ENCODE measurements at places on chromosomes 6 and 20.

GRCh38 chr6:45275358-45275757 lies 52.8 kb upstream of the RUNX2 start:
- H3K4me1 ChIP-seq, result no peaks in the 10 kb centered on the region
- H3K4me3 ChIP-seq, result no peak overlapping the region
- DNase-seq, result no peak
- H3K27ac ChIP-seq, result no peak overlapping the region
- H3K27me3 ChIP-seq, result no peaks in the 10 kb centered on the region
- no peaks in the 10 kb centered on the region for H3K36me3 ChIP-seq

DNA sequence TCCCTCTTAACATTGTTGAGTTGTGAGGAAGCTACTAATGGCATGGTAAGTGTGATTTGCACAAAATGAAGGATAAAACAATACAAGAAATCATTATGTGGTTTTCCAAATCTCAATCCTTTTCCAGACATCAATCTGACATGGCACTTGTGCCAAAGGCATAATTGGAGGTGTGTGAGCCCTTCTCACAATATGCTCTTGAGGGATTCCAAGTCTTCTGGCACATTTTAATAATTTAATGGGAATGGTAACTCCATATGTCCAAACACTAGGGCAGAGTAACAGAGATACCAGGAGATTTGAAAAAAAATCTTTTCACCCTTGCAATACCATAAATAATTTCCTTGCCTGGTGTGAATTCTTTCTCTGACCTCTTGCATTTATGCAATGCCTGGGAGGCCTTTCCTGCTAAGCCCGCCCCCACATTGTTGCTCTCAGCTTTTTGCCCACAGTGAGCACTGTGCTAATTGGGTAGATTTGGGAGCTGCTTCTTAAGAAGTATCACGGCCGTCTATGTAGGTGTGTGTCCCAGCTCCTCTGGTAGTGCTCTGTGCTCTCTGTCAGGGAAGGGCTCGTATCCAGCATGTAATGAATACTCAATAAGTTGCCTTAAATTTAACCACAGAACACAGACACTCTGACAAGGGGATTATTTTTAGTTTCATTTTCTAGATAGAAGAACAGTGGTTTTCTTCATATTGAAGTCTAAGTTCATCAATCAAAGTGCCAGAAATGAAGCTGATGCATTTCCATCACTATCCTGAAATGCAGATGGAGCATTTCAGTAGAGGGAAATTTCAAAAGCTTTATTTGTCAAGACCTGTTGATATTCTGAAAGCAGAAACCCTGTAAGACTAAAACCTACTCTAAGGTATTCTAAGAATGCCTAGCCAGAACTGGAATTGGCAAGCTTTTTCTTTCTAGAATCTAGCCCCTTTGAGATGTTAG lies 54.4 kb upstream of the CEP85L start:
- peaks cover 18% of the 10 kb centered on the region for H3K4me1 ChIP-seq
- H3K27me3 ChIP-seq, result no peaks in the 10 kb centered on the region
- DNase-seq, result peak; percentile 41
- H3K27ac ChIP-seq, result peak overlapping the region; percentile 38
- H3K36me3 ChIP-seq, result no peaks in the 10 kb centered on the region
- peak overlapping the region; percentile 7 for H3K4me3 ChIP-seq

- no peak overlapping the region for H3K4me3 ChIP-seq
- H3K27ac ChIP-seq, result peak overlapping the region; percentile 40
- no peak for DNase-seq
- H3K27me3 ChIP-seq, result no peaks in the 10 kb centered on the region
- H3K36me3 ChIP-seq, result no peaks in the 10 kb centered on the region
- peaks cover 3% of the 10 kb centered on the region for H3K4me1 ChIP-seq
Measured at GRCh38 chr6:24630856-24631505, 15.0 kb downstream of the KIAA0319 start.

GRCh38 chr20:48725555-48725991 lies 102.2 kb downstream of the PREX1 start:
- H3K4me3 ChIP-seq, result no peak overlapping the region
- H3K27me3 ChIP-seq, result no peaks in the 10 kb centered on the region
- H3K27ac ChIP-seq, result no peak overlapping the region
- no peaks in the 10 kb centered on the region for H3K36me3 ChIP-seq
- DNase-seq, result no peak

GRCh38 chr6:1527073-1527457 lies 82.7 kb upstream of the FOXC1 start:
- no peaks in the 10 kb centered on the region for H3K36me3 ChIP-seq
- no peak overlapping the region for H3K27ac ChIP-seq
- H3K4me3 ChIP-seq, result no peak overlapping the region
- H3K27me3 ChIP-seq, result no peaks in the 10 kb centered on the region
- no peak for DNase-seq
- peaks cover 10% of the 10 kb centered on the region for H3K4me1 ChIP-seq

DNA sequence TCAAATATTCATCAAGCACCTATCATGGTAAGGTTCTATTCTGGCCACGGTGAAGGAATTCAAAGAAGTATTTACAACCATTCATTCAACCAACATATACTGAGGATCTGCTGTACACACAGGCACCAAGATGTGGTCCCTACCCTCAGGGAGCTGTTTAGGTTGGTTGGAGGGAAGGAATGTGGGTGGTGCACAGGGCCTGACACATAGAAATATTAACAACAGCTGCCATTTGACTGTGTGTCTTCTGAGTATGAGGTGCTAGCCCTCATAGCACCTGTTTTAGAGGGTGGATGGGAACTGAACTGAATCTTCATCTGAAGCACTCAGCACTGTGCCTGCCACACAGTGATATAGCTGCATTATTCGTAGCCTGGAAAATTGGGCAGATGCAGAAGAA lies 7.3 kb downstream of the SNPH start:
- DNase-seq, result no peak
- no peaks in the 10 kb centered on the region for H3K4me1 ChIP-seq
- no peak overlapping the region for H3K4me3 ChIP-seq
- H3K27me3 ChIP-seq, result peaks cover 72% of the 10 kb centered on the region

DNA sequence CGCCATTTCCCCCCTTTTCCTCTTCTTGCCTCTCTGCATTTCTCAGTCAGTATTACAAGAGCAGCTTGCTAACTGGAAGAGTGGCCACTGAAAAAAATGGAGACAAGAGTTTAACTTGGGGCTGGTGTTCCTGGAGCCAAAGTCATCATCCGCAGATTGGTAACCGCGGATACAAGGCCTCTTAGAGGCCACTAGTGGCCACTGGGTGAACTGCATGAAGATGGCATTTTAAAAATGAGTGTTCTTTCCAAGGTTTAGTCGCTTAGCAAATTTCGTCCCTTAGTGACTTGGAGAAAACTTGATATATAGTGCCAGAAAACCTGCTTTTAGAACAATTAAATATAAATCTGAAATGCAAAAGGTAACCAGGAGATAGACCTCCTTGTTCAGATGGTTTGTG lies 4.8 kb downstream of the F13A1 start:
- H3K36me3 ChIP-seq, result no peaks in the 10 kb centered on the region
- peaks cover 25% of the 10 kb centered on the region for H3K4me1 ChIP-seq
- H3K27me3 ChIP-seq, result no peaks in the 10 kb centered on the region
- DNase-seq, result peak; percentile 44

DNA sequence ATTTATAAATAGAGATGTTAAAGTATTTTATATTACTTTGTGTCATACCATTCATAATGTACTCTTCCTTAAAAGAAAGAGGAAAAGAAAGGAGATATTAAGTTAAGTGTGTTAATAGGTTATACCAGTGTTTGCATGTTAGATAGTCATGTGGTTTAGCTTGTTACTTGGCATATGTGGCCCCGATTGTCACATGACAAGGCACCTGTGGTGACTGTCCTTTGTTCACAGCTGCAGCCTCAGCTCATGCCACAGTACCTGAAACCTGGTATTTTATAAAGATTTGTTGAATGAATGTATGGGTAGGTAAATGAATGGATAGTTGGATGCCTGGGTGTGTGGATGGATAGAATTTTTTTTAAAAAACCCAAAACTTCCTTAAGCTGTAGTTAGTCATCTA lies 306.1 kb upstream of the FLRT3 start:
- no peak for DNase-seq
- H3K27ac ChIP-seq, result no peak overlapping the region
- no peaks in the 10 kb centered on the region for H3K36me3 ChIP-seq
- H3K4me3 ChIP-seq, result no peak overlapping the region
- H3K4me1 ChIP-seq, result no peaks in the 10 kb centered on the region
- H3K27me3 ChIP-seq, result no peaks in the 10 kb centered on the region

DNA sequence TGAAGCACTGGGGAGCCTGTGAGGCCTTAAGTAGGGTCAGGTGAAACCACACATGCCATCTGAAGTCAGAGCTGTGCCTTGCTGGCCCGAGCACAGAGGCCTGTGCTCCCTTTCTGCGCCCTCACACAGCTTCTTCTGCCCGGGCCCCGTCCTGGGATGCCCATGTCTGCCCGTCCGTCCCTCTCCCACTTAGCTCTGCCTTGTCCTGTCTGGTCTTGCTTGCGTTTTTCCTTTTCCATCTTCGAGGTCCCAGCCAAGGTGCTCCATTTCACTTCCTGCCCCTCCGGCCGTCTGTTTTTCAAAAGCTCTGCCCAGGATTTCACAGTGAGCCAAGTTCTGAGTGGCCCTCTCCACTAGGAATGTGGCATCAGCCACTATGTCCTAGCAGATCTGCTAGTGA lies 45.6 kb downstream of the PYGB start:
- H3K36me3 ChIP-seq, result peaks cover 82% of the 10 kb centered on the region
- no peak for DNase-seq
- no peaks in the 10 kb centered on the region for H3K4me1 ChIP-seq

GRCh38 chr20:5592165-5592564 lies 158.0 kb upstream of the SHLD1 start:
- no peak for DNase-seq
- no peak overlapping the region for H3K27ac ChIP-seq
- peaks cover 98% of the 10 kb centered on the region for H3K36me3 ChIP-seq
- H3K4me1 ChIP-seq, result no peaks in the 10 kb centered on the region

DNA sequence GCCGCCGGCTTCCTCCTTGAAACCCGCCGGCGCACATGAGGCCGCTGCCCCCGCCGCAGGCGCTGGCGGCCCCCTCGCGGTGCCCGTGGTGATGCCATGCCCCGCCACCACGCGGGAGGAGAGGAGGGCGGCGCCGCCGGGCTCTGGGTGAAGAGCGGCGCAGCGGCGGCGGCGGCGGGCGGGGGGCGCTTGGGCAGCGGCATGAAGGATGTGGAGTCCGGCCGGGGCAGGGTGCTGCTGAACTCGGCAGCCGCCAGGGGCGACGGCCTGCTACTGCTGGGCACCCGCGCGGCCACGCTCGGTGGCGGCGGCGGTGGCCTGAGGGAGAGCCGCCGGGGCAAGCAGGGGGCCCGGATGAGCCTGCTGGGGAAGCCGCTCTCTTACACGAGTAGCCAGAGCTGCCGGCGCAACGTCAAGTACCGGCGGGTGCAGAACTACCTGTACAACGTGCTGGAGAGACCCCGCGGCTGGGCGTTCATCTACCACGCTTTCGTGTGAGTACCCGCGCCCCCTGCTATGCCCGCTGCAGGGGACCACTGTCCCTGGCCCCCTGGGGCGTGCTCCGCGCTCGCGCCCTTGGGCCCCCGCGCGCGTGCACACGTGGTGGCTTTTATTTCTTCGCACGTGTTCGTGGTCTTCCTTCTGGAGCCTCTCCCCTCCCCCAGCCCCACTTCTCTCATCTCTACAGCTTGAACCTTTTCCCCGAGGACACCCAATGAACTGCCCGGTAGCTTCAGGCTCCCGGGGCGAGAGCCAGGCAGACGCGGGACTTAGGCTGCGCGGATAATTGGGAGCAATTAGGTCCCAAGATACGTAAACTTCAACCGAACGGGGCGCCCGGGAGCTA lies 453 bp downstream of the KCNQ5 start:
- peak; percentile 54 for DNase-seq
- H3K36me3 ChIP-seq, result no peaks in the 10 kb centered on the region
- peaks cover 16% of the 10 kb centered on the region for H3K27me3 ChIP-seq

- H3K4me1 ChIP-seq, result peaks cover 2% of the 10 kb centered on the region
- no peaks in the 10 kb centered on the region for H3K36me3 ChIP-seq
- no peaks in the 10 kb centered on the region for H3K27me3 ChIP-seq
- DNase-seq, result no peak
- H3K27ac ChIP-seq, result no peak overlapping the region
- H3K4me3 ChIP-seq, result no peak overlapping the region
Measured at GRCh38 chr6:24522228-24523176, 27.7 kb downstream of the ALDH5A1 start.

DNA sequence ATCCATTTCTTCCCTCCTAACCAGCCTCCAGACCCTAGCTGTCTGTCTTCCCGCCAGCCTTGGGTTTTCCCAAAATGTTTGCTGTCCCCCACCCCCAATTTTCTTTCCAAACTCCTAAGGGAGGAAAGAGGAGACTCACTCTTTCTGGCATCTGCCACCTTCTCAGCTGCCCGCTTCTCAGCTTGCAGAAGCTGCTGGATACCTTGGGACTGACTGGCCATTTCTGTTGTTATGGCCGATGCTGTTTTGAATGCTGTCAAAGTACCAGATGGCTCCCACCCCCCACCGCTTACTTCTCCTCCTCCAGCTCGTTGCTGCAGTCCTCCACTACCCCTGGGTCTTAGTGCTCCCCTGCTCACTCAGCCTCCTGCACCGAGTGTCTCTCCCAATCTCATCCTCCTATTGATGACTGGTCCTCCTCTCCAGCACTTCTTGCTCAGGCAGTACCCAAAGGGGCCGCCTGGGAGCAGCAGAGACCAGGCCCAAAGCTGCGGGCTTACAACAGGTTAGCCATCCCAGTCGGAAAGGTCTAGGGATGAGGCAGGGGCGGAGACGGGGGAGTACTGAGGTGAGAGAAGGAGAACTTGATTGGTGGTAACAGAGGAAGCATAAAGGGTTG lies at the start of gene ATP6V1G2:
ATP6V1G2 (minus strand) TSS at position 270 of the 619 bp plus-strand sequence; CDS start at position 221, 49 bp downstream.
- H3K4me1 ChIP-seq, result peaks cover 15% of the 10 kb centered on the region
- no peaks in the 10 kb centered on the region for H3K27me3 ChIP-seq
- H3K27ac ChIP-seq, result peak within 1 kb of the TSS; percentile 49
- peak; percentile 91 for DNase-seq
- H3K4me3 ChIP-seq, result peak within 1 kb of the TSS; percentile 71

- no peaks in the 10 kb centered on the region for H3K36me3 ChIP-seq
- H3K27me3 ChIP-seq, result no peaks in the 10 kb centered on the region
- no peak for DNase-seq
- H3K4me1 ChIP-seq, result no peaks in the 10 kb centered on the region
Measured at GRCh38 chr6:163668061-163668426, 253.5 kb downstream of the QKI start.

- H3K4me3 ChIP-seq, result no peak overlapping the region
- H3K4me1 ChIP-seq, result peaks cover 17% of the 10 kb centered on the region
- no peak overlapping the region for H3K27ac ChIP-seq
- H3K36me3 ChIP-seq, result no peaks in the 10 kb centered on the region
Measured at GRCh38 chr6:139600919-139601475, 226.5 kb upstream of the CITED2 start.

DNA sequence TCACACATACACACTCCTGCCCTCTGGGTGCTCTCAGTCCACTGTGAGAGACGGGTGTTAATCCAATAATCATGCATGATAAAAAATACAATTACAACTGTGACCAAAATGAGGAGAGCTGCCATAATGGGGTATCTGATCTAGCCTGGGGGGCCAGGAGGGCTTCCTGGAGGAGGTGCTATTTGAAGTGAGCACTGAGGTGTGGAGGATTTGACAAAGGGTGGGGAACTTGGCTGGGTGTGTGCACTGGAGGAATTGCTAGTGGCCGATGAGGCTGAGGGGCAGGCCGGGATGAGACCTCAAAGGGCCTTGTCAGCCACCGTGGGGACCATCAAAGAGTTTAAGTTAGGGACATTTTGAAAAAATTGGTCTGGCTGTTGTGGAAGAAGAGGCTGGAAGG lies 34.8 kb downstream of the VSTM2L start:
- H3K4me3 ChIP-seq, result no peak overlapping the region
- H3K36me3 ChIP-seq, result no peaks in the 10 kb centered on the region
- no peaks in the 10 kb centered on the region for H3K4me1 ChIP-seq
- H3K27ac ChIP-seq, result no peak overlapping the region

Data from neuronal stem cell (in vitro differentiated cells).